PC-9 (cell line): ENCODE measurements at places on chromosomes 2 and 18.

DNA sequence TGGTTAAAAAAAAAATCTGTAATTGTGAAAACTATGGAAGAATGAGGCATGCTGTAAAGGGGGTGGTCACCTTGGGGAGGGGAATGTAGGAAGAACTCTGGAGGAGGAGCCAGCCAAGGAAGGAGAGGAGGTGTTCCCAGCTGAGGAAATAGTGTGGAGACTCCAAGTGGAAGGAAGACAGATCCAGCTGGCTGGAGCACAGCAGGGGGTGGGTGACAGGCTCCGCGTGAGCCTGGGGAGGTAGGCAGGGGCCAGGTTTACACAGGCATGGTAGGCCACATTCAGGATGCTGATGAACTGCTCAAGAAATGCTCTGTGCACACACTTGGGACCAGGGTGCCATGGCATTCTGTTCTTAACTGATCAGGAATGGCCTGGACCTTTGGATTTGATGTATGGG, 16.8 kb downstream of the AFF3 start:
- DNase-seq = no peak

- DNase-seq = no peak
These were observed 4.9 kb upstream of the PDCD1 start for GRCh38 chr2:241863536-241863954.

DNA sequence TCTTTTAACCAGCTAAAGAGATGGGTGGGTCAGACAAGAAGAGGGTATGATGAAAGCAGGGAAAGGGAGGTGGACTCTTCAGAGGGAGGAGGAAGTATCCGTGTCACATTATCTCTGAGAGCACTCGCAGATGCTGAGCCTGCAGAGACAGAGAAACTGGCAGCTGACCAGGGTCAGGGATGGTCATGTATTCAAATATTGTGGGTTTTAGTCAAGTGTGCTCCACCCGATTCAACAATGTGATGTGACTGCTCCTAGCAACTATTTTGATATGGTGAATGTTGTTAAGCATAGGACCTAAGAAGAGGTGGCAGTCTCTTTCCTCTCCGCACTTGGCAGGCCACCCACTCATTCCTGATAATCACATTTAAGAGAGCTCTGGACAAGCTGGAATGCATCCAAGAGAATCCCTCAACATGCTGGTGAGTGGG, 1.3 kb upstream of the CLIP4 start:
- DNase-seq = peak; percentile 85

GRCh38 chr2:117814417-117815264, at the start of gene DDX18:
TSS of gene DDX18 (plus strand) at chr2:117814691. CDS start at chr2:117814778, 87 bp downstream.
- peak; percentile 96 for DNase-seq

DNA sequence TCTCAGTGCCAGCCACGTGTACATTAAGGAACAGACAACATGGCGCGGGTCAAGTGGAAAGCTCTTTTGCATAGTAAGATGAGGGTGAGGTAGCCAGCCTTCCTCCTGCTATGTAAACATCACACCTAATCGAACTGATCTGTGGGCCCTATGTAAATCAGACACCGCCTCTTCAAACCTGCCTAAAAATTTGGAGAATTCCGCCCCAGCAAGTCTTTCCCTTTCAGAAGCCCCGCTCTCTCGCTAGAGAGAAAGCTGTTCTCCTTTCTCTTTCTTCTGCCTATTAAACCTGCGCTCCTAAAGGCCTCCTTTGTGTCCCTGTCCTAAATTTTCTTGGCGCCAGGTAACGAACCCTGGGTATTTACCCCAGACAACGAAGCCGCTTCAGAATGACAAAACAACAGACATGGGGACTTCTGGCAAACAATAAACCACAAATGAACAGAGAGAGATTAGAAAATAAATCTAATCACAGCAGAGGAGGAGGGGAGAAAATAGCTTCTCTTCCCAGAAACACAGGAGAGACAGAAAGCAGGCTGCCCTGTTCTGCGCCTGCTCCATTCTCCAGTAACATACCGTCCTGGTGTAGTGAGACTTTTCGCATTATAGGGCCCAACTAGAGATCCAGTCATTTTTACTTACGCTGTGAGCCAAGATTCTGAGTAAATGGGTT, 31.9 kb upstream of the CYP1B1 start:
- DNase-seq = no peak

DNA sequence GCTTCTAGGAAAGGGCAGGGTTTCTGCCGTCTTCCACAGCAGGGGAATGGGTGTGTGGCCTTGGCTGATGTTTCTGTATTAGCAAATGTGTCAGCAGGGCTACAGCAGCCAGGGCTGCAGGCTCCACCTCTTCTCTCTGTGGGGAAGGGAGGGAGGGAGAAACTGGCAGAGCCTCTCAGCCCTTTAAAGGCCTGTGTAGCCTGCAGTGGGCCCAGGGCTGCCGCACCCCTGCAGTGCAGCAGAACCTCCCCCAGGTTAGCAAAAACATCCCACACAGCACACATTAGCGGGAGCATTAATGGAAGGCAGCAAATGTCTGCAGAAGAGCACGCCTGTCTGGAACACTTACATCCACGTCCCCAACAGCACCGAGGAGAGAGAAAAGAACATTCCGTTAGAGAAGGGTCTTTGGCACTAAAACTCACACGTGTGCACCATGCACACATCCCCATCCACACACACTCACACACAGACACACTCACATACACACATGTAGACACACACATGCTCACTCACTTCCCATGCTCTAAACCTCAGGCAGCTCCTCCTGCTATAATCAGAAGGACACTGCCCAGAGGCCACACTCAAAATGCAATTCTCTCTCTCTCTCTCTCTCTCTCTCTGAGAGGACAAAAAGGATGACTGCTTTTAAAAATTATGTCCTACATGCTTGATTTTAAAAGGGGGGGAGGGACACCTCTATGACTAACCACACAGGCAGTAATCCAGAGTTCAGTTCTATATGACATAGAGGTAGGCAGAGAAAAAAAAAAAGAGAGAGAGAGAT, 24.1 kb downstream of the MRPL35 start:
- DNase-seq = no peak

DNA sequence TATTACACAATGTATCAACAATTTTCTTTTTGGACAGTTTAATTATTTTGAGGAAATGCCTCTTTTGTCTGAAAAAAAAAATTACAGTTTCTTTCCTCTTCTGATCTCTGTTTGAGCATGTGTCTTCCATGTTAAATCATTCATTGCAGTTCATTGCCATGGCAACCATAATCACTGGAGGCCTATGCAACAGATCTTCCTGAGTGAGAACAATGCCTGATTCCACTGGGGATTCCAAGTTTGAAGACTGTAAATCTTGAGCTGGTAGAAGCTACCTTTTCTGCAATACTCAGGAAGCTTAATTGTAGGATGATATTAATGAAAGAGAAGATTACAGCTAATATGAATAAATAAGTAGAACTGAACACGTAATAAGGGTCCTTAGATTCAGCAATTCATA, 721.4 kb upstream of the CNTNAP5 start:
- DNase-seq = no peak

- no peak for DNase-seq
These were observed 115.8 kb upstream of the CWC22 start for GRCh38 chr2:180122874-180123273.

DNA sequence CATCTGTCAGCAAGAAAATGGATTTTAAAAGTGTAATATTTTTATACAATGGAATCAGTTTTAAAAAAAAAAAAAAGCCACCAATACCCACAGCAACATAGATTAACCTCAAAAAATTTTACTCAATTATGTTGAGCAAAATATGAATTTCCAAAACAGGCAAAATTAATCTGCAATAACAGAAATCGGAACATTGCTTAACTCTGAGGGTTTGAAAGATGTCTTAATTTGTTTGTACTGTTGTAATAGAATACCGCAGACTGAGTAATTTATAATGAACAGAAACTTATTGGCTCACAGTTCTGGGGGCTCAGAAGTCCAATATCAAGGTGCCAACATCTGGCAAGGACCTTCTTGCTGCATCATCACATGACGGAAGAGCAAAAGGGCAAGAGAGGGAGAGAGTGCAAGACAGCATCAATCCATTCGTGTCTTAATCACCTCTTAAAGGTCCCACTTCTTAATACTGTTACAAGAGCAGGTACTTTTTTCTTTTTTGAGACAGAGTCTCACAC, 31.8 kb upstream of the TNFAIP6 start:
- DNase-seq = no peak

- DNase-seq = no peak
These were observed 43.2 kb upstream of the FHL2 start for GRCh38 chr2:105442056-105442455.

- no peak for DNase-seq
These were observed 49.4 kb upstream of the FAHD2A start for GRCh38 chr2:95353055-95353575.

- DNase-seq = peak; percentile 99
These were observed 83.0 kb downstream of the ACSL3 start for GRCh38 chr2:222943820-222944219.

GRCh38 chr2:46798998-46799698, 116.5 kb downstream of the MCFD2 start:
- DNase-seq = no peak
